ENCODE measurements at places on chromosomes 11 and 22. TPM values are rescaled to one million over a fixed set of nuclear protein-coding genes. Genes with fewer than 3 reads are reported as not detected.

GRCh38 chr11:131744847-131745246, 374.4 kb downstream of the NTM start:
- DNase-seq = no peak

GRCh38 chr11:7278314-7278917, 26.7 kb downstream of the SYT9 start:
- no peak for DNase-seq

DNA sequence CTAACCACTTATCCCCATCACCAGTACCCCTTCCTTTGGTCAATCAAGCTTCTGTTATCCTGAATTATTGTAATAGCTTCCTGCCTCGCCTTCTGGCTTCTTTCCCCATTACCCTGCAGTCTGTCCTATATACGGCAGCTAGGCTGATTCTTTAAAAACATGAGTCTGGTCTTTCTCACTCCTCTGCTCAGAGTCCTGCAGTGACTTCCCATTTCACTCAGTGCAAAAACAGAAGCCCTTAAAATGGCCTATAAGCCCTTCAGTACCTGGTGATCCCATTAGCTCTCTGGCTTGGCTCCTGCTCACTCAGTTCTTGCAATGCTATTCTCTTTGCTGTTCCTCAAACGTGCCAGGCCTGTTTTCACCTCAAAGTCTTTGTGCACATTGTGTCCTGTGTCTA, 58.4 kb downstream of the JRKL start:
- DNase-seq = no peak

DNA sequence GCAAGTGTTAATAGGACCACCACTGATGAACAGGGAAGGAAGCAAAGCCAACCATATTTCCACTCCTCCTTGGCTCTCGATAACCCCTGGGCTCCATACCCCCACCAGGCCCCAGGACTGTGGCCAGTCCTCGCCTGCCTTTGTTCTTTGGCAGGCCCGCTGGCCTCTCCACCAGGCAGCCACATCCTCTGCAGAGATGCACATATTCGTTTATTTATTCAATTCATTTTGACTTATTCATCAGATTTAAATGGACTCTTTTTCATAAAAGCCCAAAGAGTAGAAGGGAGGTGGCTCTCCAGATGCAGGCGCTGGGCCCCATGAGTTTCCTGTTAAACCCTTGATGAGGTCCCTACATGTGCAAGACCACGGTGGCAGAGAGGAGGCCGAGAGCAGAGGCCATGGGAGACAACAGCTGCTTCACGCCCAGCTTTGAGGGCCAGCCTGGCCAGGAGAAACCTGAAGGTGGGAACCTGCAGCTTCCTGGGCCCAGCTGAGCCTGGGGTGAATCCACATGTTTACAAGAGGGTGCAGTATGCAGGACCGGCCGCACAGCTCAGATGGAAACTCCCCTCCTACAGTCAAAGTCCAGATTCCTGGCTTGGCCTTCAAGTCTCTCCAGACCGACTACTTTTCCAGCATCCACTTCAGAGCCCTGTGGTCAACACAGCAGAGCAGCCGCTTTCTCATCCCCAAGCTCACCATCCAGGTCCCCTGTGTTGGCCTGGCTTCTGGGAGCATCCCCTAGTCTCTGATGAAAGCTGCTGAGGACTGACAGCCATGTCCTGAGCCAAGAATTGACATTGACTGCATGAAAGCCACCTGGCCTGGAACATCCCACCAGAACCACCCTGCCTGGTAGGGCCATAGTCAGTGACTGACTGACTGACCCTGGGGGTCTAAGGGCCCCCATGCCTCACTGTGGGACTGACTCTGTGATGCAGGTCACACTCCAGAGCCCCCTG, 39.7 kb upstream of the CCND1 start:
- DNase-seq = no peak

GRCh38 chr22:23207729-23208393, 27.6 kb downstream of the BCR start:
- no peak for DNase-seq

DNA sequence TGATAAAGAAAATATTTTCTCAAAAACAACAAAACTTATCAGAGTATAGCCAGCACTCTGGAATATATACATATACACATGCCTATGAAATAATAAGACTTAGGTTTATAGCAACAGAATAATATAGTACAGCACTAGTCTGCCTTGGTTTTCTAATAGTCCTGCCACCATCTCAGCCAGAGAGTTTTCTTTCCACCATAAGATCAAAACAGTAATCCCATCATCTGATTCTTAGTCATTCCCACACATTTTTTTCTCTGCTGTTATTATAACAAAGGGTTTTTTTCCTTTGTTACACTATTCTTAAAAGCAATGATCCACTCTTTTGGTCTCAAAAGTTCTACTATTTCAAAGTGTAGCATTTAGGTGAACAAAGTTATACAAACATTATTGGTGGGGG, 15.1 kb downstream of the MTMR2 start:
- DNase-seq = no peak

- DNase-seq = peak; percentile 81
Measured at GRCh38 chr11:122853971-122854446, 15.7 kb downstream of the CRTAM start.

DNA sequence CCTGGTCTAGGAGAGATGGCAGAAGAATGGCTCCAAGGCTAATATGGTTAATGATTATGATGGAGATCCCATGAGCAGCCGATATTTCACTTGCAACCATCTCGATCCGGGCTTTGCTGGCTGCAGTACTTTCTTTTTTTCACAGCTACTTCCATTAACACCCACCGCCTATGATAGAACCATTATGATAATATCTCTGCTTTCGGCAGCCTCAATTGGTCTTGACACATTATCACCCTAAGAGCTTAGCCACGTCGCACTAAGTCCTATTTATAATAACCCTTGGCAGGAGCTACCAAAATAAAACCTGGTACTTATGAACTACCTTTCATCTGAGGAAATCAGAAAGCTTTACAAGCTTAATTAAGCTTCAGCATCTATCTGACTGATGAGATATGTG, 7.6 kb upstream of the FJX1 start:
- DNase-seq = no peak

GRCh38 chr11:132590986-132591385, 941.3 kb downstream of the OPCML start:
- DNase-seq = no peak

- no peak for DNase-seq
Measured at GRCh38 chr22:44818727-44819126, 66.4 kb downstream of the ARHGAP8 start.

- no peak for DNase-seq
Measured at GRCh38 chr11:121463689-121464335, 11.0 kb upstream of the SORL1-AS1 start.

GRCh38 chr11:132158696-132159095, 788.3 kb downstream of the NTM start:
- no peak for DNase-seq

GRCh38 chr22:17770180-17771077, 3.8 kb downstream of the BID start:
- DNase-seq = no peak

DNA sequence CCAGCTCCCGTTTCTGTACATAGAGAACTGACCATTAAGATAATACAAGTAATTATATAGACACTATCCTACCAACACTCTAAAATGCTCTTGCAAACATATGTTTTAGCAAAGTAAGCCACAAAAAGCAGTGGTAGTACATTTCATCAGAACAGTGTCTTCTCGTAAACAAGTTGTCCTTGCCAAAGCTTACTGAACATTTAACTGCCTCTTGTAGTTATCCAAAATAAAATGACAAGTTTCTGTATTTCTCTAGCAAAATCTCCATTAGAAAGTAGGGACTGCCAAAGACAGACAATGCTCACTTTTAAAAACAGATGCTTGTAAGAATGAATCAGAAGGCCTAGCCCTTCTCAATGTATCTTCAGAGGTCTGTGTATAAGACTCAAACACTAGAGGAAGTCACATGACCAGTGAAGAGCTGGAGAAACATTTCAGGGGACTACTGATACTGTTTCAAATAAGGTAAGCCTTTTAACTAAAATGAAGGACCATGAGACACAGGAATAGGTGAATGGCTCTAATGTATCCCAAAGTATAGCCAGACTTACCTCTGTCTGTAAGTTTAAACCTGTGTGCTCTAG, 7.8 kb upstream of the ZC3H12C start:
- DNase-seq = no peak

DNA sequence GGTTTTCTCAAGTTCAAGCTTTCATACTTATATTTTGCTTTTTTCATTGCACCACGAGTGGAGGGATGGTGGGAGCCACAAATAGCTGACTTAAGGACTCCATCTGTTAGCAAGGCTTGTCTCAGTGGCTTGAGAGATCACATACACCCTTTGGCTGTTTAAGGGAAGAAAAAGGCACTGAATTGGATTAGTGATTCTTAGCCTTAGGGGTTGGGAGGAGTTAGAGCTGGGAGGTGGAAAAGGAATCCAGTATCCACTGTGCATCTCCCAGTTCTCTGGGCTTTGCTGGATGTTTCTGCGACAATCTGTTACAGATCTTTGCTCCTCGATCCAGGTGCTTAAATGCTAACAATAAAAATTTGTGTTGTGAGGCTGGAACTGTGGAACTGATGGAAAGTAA, 593.6 kb downstream of the CNTN5 start:
- DNase-seq = no peak

Gene APOL5
- polyA plus RNA-seq = 0.10 TPM

Gene ARHGAP20
- polyA plus RNA-seq = 5.2 TPM

Gene SMC1B
- polyA plus RNA-seq = 0.20 TPM

Gene FAM89B
- polyA plus RNA-seq = 20.1 TPM

Gene MUC5AC
- polyA plus RNA-seq = not detected

Gene CD6
- 0.62 TPM for polyA plus RNA-seq

Gene RTN4R
- polyA plus RNA-seq = 9.5 TPM

Gene CADM1
- polyA plus RNA-seq = 128 TPM

Gene POU2AF3
- 7.1 TPM for polyA plus RNA-seq

Gene GPHA2
- polyA plus RNA-seq = 3.1 TPM

Gene OR5A1
- polyA plus RNA-seq = 0.05 TPM
